Adrenal gland (tissue), 19 donors: ENCODE measurements at places on chromosomes 5 and 9. TPM values are rescaled to one million over a fixed set of nuclear protein-coding genes. Genes with fewer than 3 reads are reported as not detected.

Gene SPINK6
- not detected for polyA plus RNA-seq

Gene SGCD
- 6.6 TPM for polyA plus RNA-seq

Gene ZNF79
- 7.5 TPM for polyA plus RNA-seq

Gene CDH6
- polyA plus RNA-seq: 0.81 TPM

Gene IFNB1
- not detected for polyA plus RNA-seq

Gene LURAP1L
- 11.5 TPM for polyA plus RNA-seq

Gene NR6A1
- 1.1 TPM for polyA plus RNA-seq

Gene C7
- polyA plus RNA-seq: 442 TPM

Gene CDKN2B
- 3.3 TPM for polyA plus RNA-seq

Gene LCN15
- polyA plus RNA-seq: not detected

Gene DHFR
- polyA plus RNA-seq: 20.2 TPM

Gene HRH2
- polyA plus RNA-seq: 2.7 TPM

Gene EPB41L4A
- polyA plus RNA-seq: 7.6 TPM

Gene DNAI1
- polyA plus RNA-seq: 0.30 TPM

Gene CDC25C
- 0.57 TPM for polyA plus RNA-seq

Gene WDR36
- 19.1 TPM for polyA plus RNA-seq

Gene PROB1
- 3.1 TPM for polyA plus RNA-seq

Gene TLR4
- polyA plus RNA-seq: 17.6 TPM

Gene RANBP17
- 16.9 TPM for polyA plus RNA-seq

Gene APBA1
- polyA plus RNA-seq: 1.8 TPM

Gene GZMA
- polyA plus RNA-seq: 2.0 TPM

Gene OMD
- 7.5 TPM for polyA plus RNA-seq

Gene TYRP1
- polyA plus RNA-seq: not detected

Gene ADGRD2
- 0.53 TPM for polyA plus RNA-seq

Gene EGFLAM
- 16.3 TPM for polyA plus RNA-seq

Gene EMB
- 12.0 TPM for polyA plus RNA-seq

Gene CCDC180
- 2.3 TPM for polyA plus RNA-seq

Gene GLRA1
- polyA plus RNA-seq: 0.40 TPM

Gene BSPRY
- 1.4 TPM for polyA plus RNA-seq

Gene SNX24
- polyA plus RNA-seq: 8.5 TPM

Gene CDX1
- polyA plus RNA-seq: not detected

Gene LMX1B
- 0.07 TPM for polyA plus RNA-seq

Gene ACTL7B
- polyA plus RNA-seq: not detected

Gene SYNPO
- 59.4 TPM for polyA plus RNA-seq

Gene SLC6A7
- not detected for polyA plus RNA-seq

Gene ADAMTS2
- 10.2 TPM for polyA plus RNA-seq

Gene DMRT3
- not detected for polyA plus RNA-seq

Gene PPP2R2B
- polyA plus RNA-seq: 4.6 TPM

Gene TMEM171
- polyA plus RNA-seq: 0.16 TPM

Gene TMOD1
- polyA plus RNA-seq: 59.4 TPM

Gene FLT4
- 3.3 TPM for polyA plus RNA-seq

Gene TDRD7
- polyA plus RNA-seq: 5.2 TPM

Gene GPRIN1
- 0.81 TPM for polyA plus RNA-seq

Gene MYMK
- polyA plus RNA-seq: not detected

Gene TMC1
- not detected for polyA plus RNA-seq

Gene LCN12
- 0.75 TPM for polyA plus RNA-seq
